Glomerular endothelial cell (primary cell): ENCODE measurements at places on chromosomes 7 and 10. TPM values are rescaled to one million over a fixed set of nuclear protein-coding genes. Genes with fewer than 3 reads are reported as not detected.

PFKP gene
- 273 and 280 TPM in 2 replicates for total RNA-seq

CCL26 gene
- total RNA-seq: 0.58 TPM in 1 of 2 replicates, not detected in the other

- no peak for DNase-seq
Observed at GRCh38 chr7:105776068-105776790, 100.2 kb downstream of the ATXN7L1 start.

CFAP43 gene
- total RNA-seq: 0.10 and 0.18 TPM in 2 replicates

DNA sequence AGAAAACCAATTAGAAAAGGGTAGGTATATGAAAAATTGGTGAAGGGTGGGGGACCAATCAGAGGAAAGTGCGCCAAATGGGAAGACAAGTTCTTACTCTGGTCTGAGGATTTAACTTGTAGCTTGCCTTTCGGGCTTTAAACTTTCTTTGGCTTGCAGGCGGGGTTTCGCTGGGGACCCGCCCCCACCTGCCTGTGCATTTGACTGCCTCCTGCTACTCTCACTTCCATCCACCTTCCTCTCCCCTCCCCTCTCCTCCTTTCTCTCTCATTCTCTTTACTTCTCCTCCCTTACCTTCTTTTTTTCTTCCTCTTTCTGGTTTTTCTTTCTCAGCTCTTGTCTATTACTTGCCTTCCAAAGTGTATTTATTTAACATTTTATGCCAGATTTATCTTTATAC is 278.8 kb downstream of the DNAJB9 start:
- no peak for DNase-seq

CDHR1 gene
- 0.15 and 1.3 TPM in 2 replicates for total RNA-seq

TRA2A gene
- 29.8 and 36.2 TPM in 2 replicates for total RNA-seq

GRCh38 chr10:30488316-30488715 is 54.3 kb downstream of the MAP3K8 start:
- no peak for DNase-seq

DNA sequence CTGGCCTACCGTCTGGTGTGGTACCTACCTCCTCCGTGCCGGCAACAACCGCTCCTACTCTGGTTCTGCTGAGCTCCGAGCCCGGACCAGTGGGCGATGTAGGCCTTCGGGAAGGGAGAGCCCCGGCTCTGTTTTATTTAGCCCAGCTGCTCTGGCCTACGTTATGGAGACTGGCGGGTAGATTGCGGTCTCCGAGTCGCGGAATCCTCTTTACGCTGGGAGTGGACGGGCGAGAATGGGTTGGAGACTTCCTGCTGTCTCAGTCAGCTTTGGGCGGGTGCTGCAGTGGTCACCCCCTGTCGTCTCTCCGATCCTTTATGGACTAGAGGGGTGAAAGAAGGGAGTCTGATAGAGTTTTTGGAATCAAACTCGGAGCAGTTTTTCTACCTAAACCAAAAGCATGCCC is 406 bp downstream of the CBLL1 start:
- no peak for DNase-seq

STEAP4 gene
- total RNA-seq: not detected in 2 replicates

GRCh38 chr7:138049505-138050116 is 26.6 kb upstream of the AKR1D1 start:
- no peak for DNase-seq
